Naive thymus-derived CD4-positive, alpha-beta T cell (primary cell): ENCODE measurements at places on chromosomes 3 and 15. TPM values are rescaled to one million over a fixed set of nuclear protein-coding genes. Genes with fewer than 3 reads are reported as not detected.

SEC62 gene
- 149 TPM for total RNA-seq

LINGO1 gene
- total RNA-seq = not detected

DNA sequence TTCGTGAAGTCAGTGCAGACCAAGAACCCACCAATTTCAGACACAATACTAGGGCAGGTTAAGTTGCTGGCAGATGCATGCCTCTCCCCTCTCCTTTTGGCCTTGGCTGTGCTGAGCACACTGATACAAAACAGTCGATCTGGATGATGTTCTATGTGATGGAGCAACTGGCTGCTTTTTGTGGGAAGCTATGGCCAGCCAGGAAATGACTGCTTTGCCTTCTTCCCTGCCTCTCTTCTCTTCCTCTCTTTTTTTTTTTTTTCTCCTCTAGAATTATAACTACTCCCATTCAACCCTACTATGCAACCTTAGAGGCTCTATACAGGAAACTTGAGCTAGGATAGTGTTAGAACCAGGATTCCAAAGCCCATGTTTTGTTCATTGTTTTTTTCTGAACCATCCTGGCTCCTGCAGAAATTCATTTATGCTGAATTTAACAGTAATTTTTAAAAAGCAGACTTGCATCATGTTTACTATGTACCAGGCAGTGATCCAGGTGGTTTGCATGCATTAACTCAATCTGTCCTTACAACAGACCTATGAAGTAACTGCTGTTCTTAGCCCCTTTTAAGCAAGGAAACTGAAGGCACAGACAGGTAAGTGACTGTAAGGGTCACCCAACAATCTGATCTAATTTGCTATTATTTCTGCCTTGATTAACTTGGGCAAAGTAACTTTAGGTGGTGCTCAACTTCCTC is 62.9 kb downstream of the PLD1 start:
- no peak for DNase-seq

- DNase-seq = no peak
Measured at GRCh38 chr3:170801597-170801996, 68.4 kb downstream of the RPL22L1 start.

GRCh38 chr15:76953913-76954312 is 22.4 kb downstream of the RCN2 start:
- no peak for DNase-seq
